ENCODE measurements at places on chromosomes 7 and 10. TPM values are rescaled to one million over a fixed set of nuclear protein-coding genes. Genes with fewer than 3 reads are reported as not detected.
A peak's percentile ranks its signal among the peaks of the same experiment; 100 is the strongest.

- H3K4me3 ChIP-seq, result peak overlapping the region; percentile 3
- H3K27ac ChIP-seq, result no peak overlapping the region
- H3K4me1 ChIP-seq, result peaks cover 9% of the 10 kb centered on the region
- H3K36me3 ChIP-seq, result no peaks in the 10 kb centered on the region
Observed at GRCh38 chr10:129042776-129043595, 424.1 kb upstream of the MGMT start.

Gene LRRC4
- total RNA-seq, result 1.3 TPM

GRCh38 chr10:116164291-116164690, 108.7 kb downstream of the GFRA1 start:
- no peaks in the 10 kb centered on the region for H3K36me3 ChIP-seq
- H3K4me3 ChIP-seq, result no peak overlapping the region
- no peak for DNase-seq
- H3K27me3 ChIP-seq, result no peaks in the 10 kb centered on the region

Gene CALCR
- total RNA-seq, result not detected

DNA sequence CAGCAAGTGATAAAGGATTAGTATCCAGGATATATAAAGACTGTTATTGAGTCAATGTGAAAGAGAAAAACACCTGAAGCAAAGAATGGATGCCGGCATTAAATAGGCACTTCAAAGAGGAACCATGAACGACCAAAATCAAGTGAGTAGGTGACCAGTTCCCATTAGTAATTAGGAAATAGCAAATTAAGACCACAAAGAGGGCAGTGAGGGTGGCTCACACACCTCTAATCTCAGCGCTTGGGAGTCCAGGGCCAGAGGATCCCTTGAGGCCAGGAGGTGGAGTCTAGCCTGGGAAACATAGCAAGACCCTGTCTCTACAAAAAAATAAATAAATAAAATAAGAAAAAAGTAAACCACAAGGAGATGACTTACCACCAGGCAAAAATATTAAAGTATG, 1.5 kb upstream of the ANTXRL start:
- H3K27me3 ChIP-seq, result peaks cover 21% of the 10 kb centered on the region
- no peaks in the 10 kb centered on the region for H3K36me3 ChIP-seq
- DNase-seq, result no peak
- H3K27ac ChIP-seq, result no peak overlapping the region
- peak overlapping the region; percentile 80 for H3K4me3 ChIP-seq

- no peak overlapping the region for H3K4me3 ChIP-seq
- H3K4me1 ChIP-seq, result peaks cover 8% of the 10 kb centered on the region
- peaks cover 1% of the 10 kb centered on the region for H3K27me3 ChIP-seq
Observed at GRCh38 chr10:87603769-87604168, 55.9 kb upstream of the PAPSS2 start.

DNA sequence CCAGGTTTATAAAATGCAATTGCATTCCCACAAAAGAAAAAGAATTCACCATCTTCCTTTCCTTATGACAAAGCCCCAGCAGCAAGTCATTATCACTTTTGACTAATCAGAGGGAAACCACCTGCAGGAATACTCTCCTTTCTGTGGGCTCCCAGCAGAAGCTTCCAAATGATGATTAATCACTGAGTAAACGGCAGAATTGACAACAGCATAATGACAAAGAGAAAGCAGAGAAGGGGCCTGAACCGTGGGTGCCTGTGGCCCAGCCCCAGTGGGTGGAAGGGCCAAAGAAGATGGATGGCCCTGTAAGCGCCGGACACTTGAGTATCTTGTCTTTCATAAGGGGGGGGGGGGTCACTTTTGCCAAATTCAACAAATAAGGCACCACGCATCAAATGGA, 152.4 kb upstream of the NRBF2 start:
- DNase-seq, result no peak
- H3K27me3 ChIP-seq, result no peaks in the 10 kb centered on the region
- H3K4me3 ChIP-seq, result no peak overlapping the region
- peak overlapping the region; percentile 89 for H3K27ac ChIP-seq
- H3K4me1 ChIP-seq, result peaks cover 30% of the 10 kb centered on the region

- no peak overlapping the region for H3K27ac ChIP-seq
- H3K4me1 ChIP-seq, result peaks cover 35% of the 10 kb centered on the region
- H3K4me3 ChIP-seq, result peak overlapping the region; percentile 57
- peaks cover 6% of the 10 kb centered on the region for H3K36me3 ChIP-seq
Observed at GRCh38 chr7:116209561-116210070, 723 bp upstream of the TES start.

Gene EGFR
- 0.10 TPM for total RNA-seq

Gene C7orf57
- total RNA-seq, result 0.31 TPM

Gene PNLIPRP2
- not detected for total RNA-seq

- H3K4me3 ChIP-seq, result no peak overlapping the region
- H3K27me3 ChIP-seq, result peaks cover 6% of the 10 kb centered on the region
- no peaks in the 10 kb centered on the region for H3K36me3 ChIP-seq
Observed at GRCh38 chr10:22723343-22723779, 9.0 kb upstream of the PIP4K2A start.

- H3K36me3 ChIP-seq, result no peaks in the 10 kb centered on the region
- peaks cover 10% of the 10 kb centered on the region for H3K27me3 ChIP-seq
- no peak overlapping the region for H3K27ac ChIP-seq
Observed at GRCh38 chr10:27399871-27400270, 104.2 kb upstream of the RAB18 start.

GRCh38 chr10:5163487-5163886, 21.5 kb downstream of the AKR1C8 start:
- peaks cover 3% of the 10 kb centered on the region for H3K36me3 ChIP-seq
- no peak for DNase-seq
- no peaks in the 10 kb centered on the region for H3K4me1 ChIP-seq
- peaks cover 2% of the 10 kb centered on the region for H3K27me3 ChIP-seq
- no peak overlapping the region for H3K27ac ChIP-seq
- no peak overlapping the region for H3K4me3 ChIP-seq

DNA sequence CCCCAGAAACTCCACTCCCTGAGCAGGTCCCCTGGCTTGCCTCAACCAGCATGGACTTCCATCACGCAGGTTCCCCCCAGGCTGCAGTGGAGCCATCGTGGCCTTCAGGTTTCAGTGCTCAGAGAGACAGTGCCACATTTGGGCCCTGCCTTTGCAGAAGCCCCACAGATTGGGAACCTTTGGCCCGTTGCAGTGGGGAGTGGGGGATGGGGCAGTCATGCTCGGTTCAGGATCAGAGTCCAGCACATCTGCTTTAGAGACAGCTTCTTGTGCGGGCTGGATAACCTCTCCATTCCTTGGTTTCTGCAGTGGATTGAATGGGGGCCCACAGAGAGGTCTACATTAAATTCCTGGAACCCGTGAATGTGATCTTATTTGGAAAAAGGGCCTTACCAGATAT, 183.9 kb downstream of the EBF3 start:
- DNase-seq, result no peak
- H3K4me3 ChIP-seq, result no peak overlapping the region
- H3K36me3 ChIP-seq, result no peaks in the 10 kb centered on the region
- H3K4me1 ChIP-seq, result no peaks in the 10 kb centered on the region
- H3K27ac ChIP-seq, result no peak overlapping the region

GRCh38 chr7:25881317-25882037, 270.5 kb upstream of the NFE2L3 start:
- no peak overlapping the region for H3K4me3 ChIP-seq
- peaks cover 63% of the 10 kb centered on the region for H3K27me3 ChIP-seq
- no peak for DNase-seq

Gene COL17A1
- not detected for total RNA-seq

GRCh38 chr7:465710-466400, 53.8 kb downstream of the PDGFA start:
- H3K4me1 ChIP-seq, result no peaks in the 10 kb centered on the region
- no peak for DNase-seq
- H3K4me3 ChIP-seq, result no peak overlapping the region
- H3K27ac ChIP-seq, result no peak overlapping the region

Gene TIAL1
- total RNA-seq, result 192 TPM

Gene STEAP1B
- total RNA-seq, result not detected

Gene KIAA1549
- 0.75 TPM for total RNA-seq

DNA sequence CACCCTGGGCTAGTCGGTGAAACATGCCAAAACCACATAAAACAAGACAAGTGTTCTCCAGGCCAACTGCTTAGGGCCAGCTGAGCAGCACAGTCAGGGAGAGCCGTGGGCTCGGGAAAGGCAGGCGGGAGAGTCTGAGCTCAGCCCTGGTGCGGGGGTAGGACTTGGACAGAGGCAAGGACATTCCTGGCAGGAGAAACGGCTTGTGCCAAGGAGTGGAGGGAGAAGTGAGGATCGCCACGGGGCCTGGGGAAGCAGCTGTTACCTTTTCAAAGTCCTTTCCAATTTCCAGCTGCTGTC, 4.2 kb downstream of the ELN start:
- H3K4me1 ChIP-seq, result peaks cover 7% of the 10 kb centered on the region
- H3K27ac ChIP-seq, result no peak overlapping the region
- DNase-seq, result no peak
- peaks cover 32% of the 10 kb centered on the region for H3K27me3 ChIP-seq

Gene DOCK1
- 1.2 TPM for total RNA-seq

GRCh38 chr10:74824184-74824899, 2.1 kb upstream of the KAT6B start:
- peak; percentile 3 for DNase-seq
- peaks cover 4% of the 10 kb centered on the region for H3K36me3 ChIP-seq
- H3K4me3 ChIP-seq, result peak overlapping the region; percentile 85

DNA sequence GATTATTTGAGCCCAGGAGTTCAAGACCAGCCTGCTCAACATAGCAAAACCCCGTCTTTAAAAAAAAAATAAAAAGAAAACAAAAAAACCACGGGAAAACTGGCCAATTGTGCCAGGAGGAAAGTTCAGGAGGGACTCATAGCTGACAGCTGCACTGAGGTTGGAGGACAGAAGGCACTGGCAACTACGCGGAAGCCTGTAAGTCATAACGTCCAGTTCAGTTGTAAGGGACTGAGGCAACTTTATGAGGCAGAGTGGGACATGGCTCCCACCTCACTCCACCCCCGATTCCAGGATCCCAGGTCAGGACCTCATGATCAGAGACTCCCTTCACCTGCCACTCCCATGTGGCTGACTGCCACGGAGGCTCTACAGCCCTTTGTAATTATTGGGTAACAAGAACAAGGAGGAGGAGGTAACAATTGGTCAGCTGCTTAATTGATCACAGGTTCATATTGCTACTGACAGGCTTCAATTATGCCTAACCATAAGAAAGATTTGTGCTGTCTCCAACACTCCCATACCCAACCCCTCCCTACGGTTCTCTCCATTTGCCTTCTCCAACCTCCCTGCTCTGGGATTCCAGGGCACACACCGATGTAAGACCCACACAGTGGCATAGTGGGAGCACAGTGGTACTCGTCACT, 1.9 kb upstream of the CCL24 start:
- H3K27ac ChIP-seq, result no peak overlapping the region
- H3K4me1 ChIP-seq, result peaks cover 6% of the 10 kb centered on the region
- H3K27me3 ChIP-seq, result no peaks in the 10 kb centered on the region

- H3K27ac ChIP-seq, result peak overlapping the region; percentile 93
- no peak for DNase-seq
- H3K27me3 ChIP-seq, result peaks cover 7% of the 10 kb centered on the region
Observed at GRCh38 chr7:93232673-93233018, 480 bp downstream of the VPS50 start.

DNA sequence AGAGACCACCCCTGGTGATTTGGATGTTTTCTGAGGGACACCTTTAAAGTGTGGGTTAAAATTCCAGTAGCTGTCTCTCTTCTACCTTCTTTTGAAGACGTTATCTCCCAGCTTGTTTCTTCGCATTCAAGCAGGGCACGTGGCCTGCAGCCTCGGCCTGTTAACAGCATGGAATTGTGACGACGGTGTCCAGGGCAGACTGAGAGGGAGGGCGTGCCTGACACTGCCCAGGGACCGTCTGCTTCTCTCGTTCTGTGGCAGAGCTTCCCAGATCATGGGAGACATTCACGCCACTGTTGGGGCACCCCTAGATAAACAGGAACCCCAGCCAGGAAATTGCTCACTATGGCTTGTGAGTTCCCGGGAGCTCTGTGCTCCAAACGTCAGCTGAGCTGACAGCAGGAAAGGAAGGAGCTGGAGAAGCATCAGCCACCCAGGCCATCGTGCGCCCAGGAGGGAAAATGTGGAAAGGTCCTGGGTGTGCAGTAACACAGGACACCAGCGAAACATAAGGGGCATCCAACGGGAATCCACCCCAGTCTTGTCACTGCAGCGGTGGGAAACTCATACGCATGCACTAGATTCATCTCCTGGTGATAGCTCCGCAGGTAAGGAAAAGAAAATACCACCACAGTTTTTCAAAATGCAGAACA, 41.1 kb upstream of the RBM33 start:
- H3K27ac ChIP-seq, result no peak overlapping the region
- H3K4me3 ChIP-seq, result no peak overlapping the region
- peaks cover 8% of the 10 kb centered on the region for H3K4me1 ChIP-seq
- no peak for DNase-seq
- H3K27me3 ChIP-seq, result peaks cover 27% of the 10 kb centered on the region

- no peak for DNase-seq
- no peaks in the 10 kb centered on the region for H3K4me1 ChIP-seq
- no peak overlapping the region for H3K27ac ChIP-seq
- peaks cover 3% of the 10 kb centered on the region for H3K27me3 ChIP-seq
- no peaks in the 10 kb centered on the region for H3K36me3 ChIP-seq
Observed at GRCh38 chr7:157826566-157826965, 489.8 kb downstream of the DNAJB6 start.

Gene FAM20C
- 0.15 TPM for total RNA-seq

DNA sequence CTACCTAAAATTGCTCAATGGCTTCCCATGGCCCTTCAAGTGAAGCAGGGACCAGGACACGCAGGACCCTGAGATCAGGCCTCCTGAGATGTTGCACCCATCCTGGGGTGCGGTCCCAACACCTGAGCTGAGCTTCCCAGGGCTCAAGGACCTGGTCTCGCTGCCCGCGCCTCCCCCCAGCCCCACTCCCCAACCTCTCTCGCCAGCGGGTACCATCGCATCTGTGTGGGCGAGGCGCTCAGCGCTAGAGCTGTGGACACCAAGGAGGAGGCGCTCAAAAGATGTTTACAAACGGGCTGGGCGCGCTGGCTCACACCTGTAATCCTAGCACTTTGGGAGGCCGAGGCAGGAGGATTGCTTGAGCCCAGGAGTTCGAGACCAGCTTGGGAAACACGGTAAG, 7.4 kb upstream of the CRYGN start:
- peaks cover 5% of the 10 kb centered on the region for H3K4me1 ChIP-seq
- peaks cover 33% of the 10 kb centered on the region for H3K27me3 ChIP-seq
- no peaks in the 10 kb centered on the region for H3K36me3 ChIP-seq
- no peak overlapping the region for H3K27ac ChIP-seq
- no peak for DNase-seq

DNA sequence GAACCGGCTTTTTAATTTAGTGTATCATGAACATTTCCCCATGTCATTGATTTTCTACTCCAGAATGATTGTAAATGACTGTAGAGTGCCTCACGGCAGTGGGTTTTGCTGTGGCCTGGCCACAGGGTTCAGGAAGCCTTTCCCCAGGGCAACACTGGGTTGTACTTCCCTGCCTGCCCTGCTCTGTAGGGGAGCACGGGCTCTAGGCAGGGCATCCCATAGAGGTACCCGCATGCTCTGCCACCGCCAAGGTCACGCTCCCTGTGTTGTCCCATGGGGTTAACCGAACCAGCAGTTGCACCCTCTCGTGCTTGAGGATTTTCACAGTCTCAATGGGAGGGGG, 63.8 kb downstream of the BPGM start:
- peak overlapping the region; percentile 72 for H3K27ac ChIP-seq
- H3K4me3 ChIP-seq, result peak overlapping the region; percentile 60
- H3K4me1 ChIP-seq, result peaks cover 21% of the 10 kb centered on the region
- no peak for DNase-seq
- no peaks in the 10 kb centered on the region for H3K27me3 ChIP-seq
